ENCODE measurements at places on chromosomes 2 and 18.

- no peak for DNase-seq
These were observed 131.3 kb downstream of the CCBE1 start for GRCh38 chr18:59565957-59566356.

DNA sequence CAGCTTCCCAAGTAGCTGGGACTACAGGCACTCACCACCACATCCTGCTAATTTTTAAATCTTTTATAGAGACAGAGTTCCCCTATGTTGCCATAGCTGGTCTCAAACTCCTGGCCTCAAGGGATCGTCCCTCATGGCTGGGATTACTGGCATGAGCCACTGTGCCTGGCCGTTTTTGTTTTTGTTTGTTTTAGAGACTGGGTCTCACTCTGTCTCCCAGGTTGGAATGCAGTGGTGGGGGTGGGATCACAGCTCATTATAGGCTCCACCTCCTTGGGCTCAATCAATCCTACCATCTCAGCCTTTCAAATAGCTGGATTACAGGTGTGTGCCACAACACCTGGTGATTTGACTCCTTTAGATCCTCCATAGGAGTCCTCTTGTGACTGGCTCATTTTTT is 19.5 kb upstream of the ZDBF2 start:
- no peak for DNase-seq

DNA sequence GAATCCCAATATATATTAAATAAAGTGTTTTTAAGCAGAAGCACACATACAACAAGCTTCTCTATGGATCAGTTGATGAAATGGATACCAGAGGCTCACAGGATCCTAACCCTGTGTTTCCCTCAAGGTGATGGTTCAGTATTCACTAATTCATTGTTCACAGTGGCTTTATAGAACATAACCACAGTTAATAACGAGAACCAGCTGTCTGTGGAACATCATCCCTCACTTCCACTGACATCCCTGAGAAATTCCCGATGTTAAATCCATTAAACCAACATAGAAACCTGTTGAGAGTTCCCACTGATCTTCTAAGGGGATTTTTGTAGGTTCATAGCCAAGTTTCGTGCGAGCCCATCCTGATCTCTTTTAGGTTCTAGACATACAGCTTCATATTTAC is 29.0 kb downstream of the CCDC195 start:
- DNase-seq, result no peak

DNA sequence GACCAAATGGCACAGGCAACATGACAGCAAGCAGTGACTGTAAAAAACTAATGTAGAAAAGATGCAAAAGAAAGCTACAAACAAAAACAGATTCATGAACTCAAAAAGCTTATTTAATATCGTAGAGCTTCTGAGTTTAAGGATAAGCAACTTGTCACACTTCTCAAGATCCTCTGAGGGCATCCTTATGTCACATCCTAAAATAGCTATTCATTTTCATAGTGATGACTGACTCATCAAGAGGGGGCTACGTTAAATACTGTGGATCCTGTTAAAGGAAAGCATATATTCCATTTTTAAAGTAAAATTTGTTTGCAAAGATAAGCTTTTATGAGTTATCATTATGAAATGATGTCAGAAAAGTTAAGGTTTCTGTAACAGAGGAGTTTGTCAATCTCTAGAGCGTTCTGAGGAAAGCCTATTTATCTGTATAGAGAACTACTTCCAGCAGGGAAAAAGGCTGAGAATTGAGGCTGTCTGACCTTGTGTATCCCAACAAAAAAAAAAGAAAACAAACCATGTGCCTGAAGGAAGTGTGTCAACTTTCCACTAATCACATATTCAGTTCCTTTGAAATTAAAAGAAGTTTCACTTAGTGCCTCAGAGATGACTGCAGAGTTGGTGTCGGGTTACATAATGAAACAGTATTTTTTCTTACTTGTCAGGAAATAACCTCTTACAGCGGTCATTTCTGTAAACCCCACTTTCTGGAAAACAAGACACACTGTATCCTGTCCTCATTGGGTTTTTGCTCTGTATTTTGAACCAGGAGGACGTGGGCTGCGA is 115.5 kb downstream of the ESCO1 start:
- no peak for DNase-seq

DNA sequence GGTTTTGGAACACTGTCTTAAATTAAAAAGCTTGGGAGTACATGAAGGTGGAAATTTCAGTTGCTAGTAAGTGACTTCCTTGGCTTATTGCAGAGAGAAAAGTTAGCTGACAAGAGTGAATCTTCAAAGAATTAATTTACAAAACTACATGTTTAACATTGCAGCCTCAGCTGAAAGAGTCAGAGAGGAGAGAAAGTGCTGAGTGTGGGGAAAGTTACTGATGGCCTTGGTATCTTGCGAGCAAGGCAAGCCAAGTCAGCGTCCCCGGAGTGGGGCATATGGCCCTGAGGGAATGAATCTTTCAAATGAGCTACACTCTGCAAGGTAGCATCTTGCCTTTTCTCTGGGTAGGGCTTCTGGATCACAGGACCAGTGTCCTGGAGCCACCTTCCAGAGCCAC is 131.3 kb downstream of the LPIN1 start:
- no peak for DNase-seq

- no peak for DNase-seq
These were observed 46.7 kb upstream of the BARD1 start for GRCh38 chr2:214856137-214856536.

DNA sequence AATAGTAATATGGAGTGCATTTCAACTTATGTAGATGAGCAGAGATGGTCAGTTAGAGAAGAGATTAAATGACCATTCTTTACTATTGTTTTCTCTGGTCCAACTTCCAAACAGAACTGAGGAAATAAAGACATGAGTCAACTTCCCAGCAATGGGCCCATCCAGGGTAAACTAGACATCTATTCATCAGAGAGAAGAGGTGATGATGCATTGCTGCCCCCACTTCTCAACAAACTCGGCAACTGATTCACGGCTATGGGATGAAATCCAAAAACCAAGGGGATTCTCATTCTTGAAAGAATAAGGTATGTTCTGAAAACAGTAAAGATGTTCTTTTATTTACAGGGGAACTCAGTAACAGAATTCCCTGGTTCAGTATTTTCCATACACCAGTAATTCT is 190.7 kb downstream of the RDH14 start:
- DNase-seq, result no peak

GRCh38 chr2:69774984-69775982 is 33.3 kb downstream of the ANXA4 start:
- no peak for DNase-seq

DNA sequence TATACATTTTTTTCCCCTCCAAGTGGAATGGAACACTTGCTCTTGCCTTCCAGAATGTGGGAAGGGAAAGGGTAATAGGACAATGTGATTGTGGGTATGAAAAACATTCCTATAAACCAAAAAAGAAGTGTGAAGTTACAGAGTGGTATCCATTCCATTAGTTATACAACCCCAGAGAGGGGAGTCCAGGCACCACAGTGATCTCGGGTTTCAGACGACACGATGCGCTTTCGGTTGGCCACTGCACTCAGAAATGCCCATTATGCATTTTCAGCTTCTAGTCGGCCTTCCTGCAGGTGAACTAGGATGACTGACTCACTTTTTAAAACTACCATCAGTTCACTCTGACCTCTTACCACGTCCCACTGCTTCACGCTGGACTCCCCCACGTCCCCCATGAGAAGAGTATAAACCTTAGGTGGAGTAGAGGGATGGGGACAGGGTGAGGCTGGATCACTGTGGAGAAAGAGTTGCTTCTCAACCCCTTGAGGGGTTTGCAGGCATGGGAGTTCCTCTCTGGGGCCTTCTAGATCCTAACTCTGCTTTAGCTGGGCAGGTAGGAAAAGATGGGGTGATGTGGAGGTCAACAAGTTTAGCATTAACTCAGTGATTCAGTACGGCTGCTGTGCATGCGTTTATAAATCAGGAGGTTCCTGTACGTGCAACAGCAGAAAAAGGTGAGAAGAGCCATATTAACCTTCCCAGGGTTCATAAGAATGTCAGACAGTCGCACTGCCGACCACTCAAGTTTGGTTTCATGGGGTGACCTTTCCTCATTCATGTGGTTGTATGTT is 50.5 kb downstream of the ZNF532 start:
- DNase-seq, result no peak

DNA sequence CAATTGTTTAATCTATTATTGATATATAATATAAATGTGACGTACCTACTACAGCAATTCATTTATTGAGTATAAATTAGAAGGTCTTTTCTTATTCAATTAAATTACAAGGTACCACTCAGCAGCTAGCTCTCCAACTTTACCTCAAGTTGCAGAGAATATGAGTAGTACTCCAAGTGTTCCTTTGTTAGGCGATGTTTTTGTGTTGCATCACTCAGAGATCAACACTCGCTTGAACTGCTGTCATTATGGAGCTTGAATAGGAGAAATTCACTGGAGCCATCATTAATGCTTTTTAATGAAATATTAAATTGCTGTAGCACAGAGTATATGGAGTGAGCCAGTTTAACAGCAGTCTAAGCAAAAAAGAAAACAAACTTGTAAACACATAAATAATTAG is 320.0 kb downstream of the FSIP2 start:
- DNase-seq, result no peak

DNA sequence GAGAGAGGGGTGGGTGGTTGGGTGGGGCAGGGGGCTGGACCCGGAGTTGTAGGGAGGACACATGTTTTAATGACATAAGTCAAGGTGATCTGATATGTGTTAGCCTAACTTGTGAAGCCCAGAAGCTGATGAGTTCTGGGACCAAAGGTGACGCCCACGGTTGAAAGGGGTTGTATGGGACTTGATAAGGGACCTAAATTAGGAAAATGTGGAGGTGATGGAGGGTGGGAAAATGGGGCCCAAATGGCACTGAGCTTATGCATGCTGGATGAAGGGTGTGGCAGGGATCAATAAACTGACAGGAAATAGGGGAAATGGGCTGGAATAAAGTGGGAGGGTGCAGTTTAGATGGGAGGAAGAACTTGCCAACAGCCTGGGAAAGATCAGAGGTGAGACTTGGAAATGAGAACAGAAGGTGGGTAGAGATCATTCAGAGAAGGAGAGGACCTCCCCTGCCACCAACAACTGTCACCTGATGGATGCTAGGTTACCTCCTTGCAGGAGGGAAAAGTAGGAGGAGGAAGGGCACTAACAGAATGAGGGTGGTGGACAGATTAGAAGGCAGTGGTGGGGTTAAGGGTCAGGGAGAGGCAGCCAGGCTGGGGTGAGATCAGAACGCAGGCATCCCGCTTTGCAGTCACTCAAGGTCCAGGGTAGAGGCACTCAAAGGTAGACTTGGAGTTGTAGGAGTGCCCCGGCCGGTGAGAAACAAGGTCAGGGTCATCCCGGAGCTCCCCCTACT is 15.3 kb downstream of the WNT10A start:
- DNase-seq, result no peak

DNA sequence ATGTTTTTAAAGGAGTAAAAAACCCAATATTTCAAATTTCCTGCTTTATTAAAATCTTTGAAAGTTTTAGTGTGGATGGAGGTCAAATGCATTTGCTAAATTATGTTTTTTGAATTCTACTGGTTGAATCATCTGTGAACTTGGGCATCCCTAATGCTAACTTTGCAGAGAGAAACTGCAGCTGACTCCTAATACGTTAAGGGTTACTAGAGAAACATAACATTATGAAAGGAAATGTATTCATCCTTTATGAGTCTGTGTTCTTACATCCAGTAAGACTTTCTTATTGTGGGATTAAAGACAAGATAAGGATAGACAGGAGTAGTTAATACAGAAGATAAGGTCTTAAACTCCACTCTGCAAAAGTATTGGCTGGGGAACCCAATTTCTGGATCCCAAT is 140.6 kb downstream of the FAM124B start:
- DNase-seq, result no peak

DNA sequence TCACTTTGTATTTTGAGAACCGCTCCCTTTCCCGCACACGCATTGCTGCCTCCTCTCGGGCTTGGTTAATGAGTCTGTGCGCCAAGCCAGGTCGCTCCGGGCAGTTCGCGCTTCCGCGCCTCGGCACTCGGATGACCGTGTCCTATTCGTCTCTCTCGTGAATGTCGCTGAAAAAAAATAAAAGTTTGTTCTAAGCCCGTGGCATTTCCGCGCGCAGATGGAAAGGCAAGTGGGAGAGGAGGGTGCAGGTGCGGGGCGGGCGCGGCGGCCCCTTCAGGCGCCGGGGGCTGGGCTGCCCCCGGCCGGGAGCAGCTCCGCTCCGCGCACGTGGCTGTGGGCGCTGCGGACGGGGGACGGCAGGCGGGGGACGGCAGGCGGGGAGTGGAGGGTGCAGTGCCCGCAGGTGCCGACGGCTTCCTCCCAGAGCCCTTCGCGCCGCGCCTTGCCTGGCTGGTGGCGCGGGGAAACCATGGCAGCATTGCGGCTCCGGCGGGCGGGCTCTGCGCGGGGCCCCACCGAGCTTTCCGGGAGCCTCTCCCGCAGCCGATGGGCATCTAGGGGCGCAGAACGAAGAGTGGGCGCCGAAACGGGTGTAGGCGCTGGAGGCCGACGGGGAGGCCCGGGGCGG is 159.6 kb upstream of the SIX2 start:
- no peak for DNase-seq

GRCh38 chr2:199455545-199456382 is 2.0 kb downstream of the SATB2 start:
- DNase-seq, result no peak

DNA sequence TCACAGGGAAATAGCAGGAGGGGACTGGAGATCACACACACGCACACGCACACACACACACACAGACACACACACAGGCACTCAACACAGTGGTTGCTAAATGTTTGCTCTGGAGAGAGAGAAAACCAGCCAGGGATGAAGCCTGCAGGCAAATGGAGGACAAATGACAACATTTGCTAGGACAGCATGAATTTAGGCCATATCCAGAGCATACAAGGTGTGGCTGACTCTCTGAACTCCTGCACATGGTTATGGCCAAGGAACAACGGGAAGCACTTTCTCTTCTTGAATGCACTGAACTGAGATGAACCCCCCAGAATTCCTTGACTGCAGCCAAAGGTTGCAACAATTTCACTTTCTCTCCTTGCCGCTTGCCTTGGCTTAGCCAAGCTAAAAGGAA is 230.0 kb upstream of the RASGRP3 start:
- no peak for DNase-seq

GRCh38 chr2:196927376-196928225 is 1.1 kb upstream of the PGAP1 start:
- DNase-seq, result peak; percentile 57

DNA sequence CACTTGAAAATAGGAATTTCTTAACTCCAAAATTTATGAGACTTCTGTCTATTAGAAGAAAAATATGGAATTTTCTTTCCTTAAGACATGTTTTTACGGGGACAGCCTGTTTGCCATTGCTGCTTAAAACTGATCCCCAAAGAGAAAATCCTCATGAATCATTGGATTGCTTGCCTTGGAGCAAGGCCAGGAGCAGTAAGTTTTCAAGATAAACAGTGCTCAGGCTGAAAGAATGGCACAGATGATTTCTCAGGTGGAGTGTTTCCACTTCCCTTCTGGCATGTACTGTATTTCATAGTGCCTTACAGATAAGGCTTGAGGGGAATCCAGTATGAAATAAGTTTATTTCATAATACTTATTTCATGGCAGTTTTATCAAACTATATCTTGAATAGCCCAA is 74.3 kb upstream of the MMADHC start:
- no peak for DNase-seq
